ENCODE measurements at places on chromosomes 1 and 21.

DNA sequence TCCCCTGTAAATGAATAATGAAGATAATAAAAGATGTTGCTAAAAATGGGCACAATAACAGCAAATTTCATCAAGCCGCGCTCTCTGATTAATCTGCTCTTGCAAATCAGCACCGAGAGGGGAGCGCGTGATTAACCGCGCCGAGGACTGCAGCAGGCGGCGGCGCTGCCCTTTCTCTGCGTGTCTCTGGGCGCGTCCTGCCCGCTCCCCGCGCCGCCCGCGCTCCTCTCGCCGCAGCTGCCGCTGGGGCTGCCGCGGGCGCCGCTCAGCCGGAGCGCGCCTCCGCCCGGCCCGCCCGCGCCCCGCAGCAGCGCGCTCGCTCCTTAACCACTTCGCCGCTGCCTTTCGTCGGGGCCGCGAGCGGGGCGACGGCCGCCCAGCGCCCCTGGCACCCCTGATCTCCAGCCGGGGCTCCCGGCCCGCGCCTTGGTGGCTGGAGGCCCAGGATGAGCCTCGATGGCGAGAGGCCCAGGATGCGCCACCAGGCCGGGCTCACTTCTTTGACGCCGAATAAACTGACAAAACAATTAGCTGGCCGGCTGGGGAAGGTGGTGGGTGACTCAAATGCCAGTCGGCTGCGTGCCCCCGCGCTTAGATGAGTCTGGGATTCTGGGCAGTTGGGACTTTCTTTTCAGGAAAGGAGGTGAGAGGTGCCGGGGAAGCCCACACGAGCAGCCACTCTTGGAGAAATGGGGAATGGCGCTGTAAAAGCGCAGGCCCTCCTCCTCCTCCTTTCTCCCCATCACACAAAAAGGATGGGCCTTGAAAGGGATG, 221.4 kb upstream of the PKN2 start:
- no peak for DNase-seq

DNA sequence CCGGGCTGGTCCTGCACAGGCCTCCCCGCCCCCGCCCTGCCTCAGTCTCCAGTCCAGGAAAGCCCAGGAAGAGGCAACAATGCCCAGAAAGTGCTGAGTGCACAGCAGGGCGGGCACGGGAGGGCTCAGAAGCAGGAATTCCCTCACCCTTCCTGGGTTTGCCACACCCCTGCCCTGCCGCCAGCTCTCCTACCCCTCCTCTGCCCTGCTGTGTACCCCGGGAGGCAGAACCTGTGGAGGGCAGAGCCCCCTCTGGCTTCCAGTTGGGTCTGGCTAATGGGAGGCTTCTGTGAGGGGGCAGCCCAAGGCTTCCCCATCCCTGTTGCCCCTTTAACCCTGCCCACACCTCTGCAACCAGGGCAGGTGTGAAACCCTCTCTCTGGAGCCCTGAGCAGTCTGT, 47.5 kb upstream of the CSF3R start:
- DNase-seq, result no peak

GRCh38 chr1:106680776-106681344, 375.6 kb upstream of the PRMT6 start:
- no peak for DNase-seq

- DNase-seq, result no peak
Measured at GRCh38 chr1:15941899-15942660, 33.8 kb downstream of the ZBTB17 start.

GRCh38 chr1:191520345-191520744, 637.9 kb upstream of the RGS18 start:
- DNase-seq, result no peak

DNA sequence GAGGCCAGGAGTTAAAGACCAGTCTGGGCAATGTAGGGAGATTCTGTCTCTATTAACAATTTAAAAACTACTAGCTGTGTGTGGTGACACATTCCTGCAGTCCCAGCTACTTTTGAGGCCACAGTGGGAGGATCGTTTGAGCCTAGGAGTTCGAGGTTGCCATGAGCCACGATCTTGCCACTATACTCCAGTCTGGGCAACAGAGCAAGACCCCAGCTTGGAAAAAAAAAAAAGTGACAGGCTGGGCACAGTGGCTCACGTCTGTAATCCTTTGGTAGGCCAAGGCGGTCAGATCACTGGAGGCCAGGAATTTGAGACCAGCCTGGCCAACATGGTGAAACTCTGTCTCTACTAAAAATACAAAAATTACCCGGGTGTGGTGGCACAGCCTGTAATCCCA, 26.8 kb downstream of the HP1BP3 start:
- DNase-seq, result no peak
